AG09309 (cell line): ENCODE measurements at places on chromosomes 12 and 14.
A peak's percentile ranks its signal among the peaks of the same experiment; 100 is the strongest.

GRCh38 chr14:69354383-69355153, 43.5 kb downstream of the ERH start:
- DNase-seq = no peak

GRCh38 chr14:44149597-44149996, 357.5 kb downstream of the FSCB start:
- no peak for DNase-seq

GRCh38 chr12:103632554-103633216, 45.6 kb downstream of the STAB2 start:
- no peak for DNase-seq

DNA sequence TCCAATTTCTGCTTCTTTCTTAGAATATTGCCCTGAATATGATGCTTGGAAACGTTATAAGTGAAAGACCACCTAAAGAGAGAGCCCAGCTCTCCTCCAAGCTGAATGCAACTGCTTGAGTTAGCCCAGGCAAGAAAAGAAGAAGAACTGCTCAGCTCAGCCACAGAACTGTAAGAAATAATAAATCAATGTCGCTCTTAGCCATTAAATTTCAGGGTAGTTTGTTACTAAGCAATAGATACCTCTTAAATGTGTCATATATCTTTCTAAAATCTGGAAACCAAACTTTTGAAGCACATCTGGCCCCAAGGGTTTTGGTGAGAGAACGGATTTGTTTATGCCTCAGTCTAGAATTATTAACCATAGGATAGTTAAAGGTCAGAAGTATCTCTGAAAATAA, 50.4 kb downstream of the SLC6A15 start:
- DNase-seq = peak; percentile 31

- no peak for DNase-seq
These were observed 1.7 kb downstream of the EVL start for GRCh38 chr14:100066962-100067361.

- peak; percentile 10 for DNase-seq
These were observed 120.7 kb downstream of the AACS start for GRCh38 chr12:125185740-125186470.

DNA sequence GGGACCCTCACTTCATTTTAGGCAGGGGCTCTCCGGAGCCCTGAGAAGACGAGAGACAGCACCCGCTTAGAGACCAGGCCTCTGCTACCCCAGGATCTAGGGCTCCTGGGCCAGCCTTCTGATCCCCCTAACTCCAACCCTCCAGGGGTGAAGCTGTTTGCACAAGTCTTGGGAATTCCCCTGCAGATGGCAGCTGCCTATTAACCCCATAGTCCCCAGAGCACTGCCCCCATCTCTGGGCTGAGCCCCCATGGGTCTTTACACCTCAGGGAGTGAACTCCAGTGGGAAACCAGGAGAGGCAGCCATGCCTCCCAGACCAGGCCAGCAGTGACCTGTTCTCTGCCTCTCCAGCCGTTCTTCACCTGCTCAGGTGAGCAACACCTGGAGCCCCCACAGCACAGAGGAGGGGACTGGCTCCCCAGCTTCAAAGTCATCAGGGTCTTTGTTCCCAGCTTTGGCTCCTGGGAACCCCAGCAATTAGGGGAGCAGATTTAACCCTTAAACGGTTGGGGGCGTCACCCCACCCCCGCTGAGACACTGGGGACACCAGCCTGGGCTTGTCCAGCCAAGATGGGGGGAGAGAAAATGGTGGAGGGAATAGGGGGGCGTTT, 2.3 kb downstream of the WNT10B start:
- no peak for DNase-seq

DNA sequence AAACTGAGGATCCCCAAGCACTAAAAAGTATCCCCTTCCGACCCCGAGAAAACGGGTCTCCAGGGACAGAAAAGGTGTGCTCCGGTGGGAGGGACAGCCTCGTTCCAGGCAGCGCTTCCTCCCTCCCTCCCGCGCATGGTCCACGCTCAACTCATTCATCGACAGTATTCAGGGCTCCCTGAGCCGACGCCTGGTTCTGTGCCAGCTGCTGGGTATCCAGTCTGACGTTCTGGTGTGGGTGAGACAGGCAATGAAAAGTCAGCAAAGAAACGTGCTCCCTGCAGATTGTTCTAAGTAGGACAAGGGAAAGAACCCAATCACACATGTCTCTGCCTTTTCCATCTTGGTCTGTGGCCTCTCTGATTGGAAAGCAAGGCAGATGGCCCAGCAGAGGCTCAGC, 19.6 kb upstream of the SMOC1 start:
- DNase-seq = no peak

DNA sequence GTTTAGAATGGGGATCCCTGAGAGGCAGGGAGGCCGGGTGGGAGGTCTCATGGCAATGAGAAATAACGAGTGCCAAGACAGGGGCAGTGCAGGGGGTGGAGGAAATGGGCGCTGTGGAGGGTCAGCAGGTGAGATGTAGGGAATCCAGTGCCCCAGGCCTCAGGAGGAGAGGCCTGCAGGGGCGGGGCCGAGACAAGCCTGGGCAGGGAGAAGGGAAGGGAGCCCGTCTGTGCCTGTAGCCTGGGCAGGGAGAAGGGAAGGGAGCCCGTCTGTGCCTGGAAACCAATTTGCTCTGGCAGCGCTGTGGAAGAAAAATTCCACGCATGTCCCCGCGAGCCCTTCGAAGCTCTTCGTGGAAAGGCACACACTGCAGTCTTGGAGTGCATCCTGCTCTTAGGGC, 10.6 kb upstream of the NCOR2 start:
- no peak for DNase-seq

GRCh38 chr12:685388-685787, 22.1 kb upstream of the NINJ2 start:
- DNase-seq = no peak

- DNase-seq = no peak
These were observed 250.9 kb upstream of the PELI2 start for GRCh38 chr14:55867311-55867710.

- DNase-seq = no peak
These were observed 191.3 kb upstream of the TBX3 start for GRCh38 chr12:114875313-114875712.

GRCh38 chr12:28631831-28632230, 441.6 kb downstream of the CCDC91 start:
- DNase-seq = no peak

DNA sequence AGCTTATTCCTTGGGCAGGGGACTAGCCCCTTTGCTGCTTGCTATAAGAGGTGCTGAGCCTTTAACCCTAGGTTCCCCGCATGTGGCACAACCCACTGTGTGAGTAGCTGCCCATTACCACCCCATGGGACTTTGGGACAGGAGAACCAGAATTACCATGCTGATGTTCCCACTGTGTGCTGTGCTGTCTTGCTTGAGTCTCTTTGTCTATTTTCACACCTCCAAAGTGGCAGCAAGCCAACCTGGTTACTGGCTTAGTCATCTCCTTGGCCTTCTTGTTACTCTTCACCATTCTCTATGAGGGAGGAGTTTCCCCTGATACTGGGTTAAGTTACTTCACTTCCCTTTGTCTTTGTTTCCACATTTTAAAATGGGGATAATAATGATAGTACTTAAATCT, 73.4 kb upstream of the ETV6 start:
- DNase-seq = no peak

GRCh38 chr14:23078692-23079116, 16.2 kb downstream of the ACIN1 start:
- peak; percentile 92 for DNase-seq

- DNase-seq = no peak
These were observed 482.2 kb downstream of the SLC16A7 start for GRCh38 chr12:60078026-60078425.

DNA sequence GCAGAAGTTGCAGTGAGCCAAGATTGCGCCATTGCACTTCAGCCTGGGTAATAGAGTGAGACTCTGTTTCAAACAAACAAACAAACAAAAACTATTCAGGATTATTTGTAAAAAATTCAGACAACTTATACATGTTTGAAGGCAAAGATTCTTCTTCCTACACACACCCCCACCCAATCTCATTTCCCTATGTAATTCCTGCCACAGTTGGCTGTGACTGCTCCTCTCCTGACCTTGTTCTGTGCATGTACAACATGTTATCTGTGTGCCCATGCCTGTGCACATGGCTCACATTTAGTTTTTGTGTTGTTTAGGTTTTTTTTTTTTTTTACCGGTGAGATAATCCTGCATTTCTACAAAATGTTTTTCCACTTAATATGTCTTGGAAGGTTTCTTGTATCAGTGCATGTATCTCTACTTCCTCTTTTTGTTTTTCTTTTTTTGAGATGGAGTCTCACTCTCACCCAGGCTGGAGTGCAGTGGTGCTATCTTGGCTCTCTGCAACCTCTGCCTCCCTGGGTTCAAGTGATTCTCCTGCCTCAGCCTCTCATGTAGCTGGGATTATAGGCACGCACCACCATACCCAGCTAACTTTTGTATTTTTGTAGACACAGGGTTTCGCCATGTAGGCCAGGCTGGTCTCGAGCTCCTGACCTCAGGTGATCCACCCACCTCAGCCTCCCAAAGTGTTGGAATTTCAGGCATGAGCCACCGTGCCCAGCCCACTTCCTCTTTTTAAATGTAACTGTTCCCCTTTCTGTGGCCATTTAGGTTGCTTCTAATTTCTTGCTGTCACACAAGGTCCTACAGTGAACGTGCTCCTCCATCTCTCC, 8.7 kb downstream of the CFAP251 start:
- DNase-seq = no peak

GRCh38 chr14:68766299-68767247, 26.3 kb downstream of the ZFP36L1 start:
- DNase-seq = no peak

- DNase-seq = no peak
These were observed 20.6 kb upstream of the BDKRB1 start for GRCh38 chr14:96235426-96235825.

GRCh38 chr14:57051633-57052032, 217.1 kb downstream of the EXOC5 start:
- DNase-seq = no peak

DNA sequence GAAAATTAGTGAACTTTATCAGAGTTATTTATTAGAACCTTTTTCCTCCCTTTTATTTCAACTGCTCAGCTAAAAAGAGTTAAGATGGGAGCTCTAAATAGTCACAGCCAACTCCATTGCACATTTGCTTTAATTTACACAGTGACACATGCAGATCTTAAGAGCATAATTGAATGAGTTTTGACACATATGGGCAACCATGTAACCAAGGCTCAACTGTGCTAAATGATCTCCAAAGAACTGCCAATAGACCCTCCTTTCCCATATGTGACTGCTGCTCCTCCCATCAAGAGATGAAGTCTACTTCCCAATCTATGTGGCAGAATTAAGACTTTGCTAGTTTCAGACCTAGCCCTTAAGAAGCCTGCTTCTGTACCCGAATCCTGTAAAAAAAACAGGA, 960.0 kb downstream of the BCL11B start:
- no peak for DNase-seq

DNA sequence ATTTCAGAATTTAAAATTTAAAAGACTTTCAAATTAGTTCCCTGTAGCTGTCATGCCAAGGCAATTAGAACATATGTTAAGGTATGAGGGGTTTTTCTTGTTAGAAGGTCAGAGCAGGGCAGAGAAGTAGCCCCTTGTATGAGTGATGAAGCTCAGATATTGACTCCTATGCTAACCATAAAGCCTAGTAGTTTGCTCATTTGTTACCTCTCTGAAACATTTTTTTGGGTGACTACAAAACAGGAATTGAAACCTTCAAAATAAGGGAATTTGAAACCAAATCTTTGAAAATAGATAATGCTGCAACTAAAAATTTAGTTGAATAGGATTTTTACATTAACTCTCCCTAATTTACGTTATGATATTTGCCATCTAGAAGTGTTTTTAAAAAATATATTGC, 333.5 kb downstream of the NAV3 start:
- DNase-seq = no peak

- no peak for DNase-seq
These were observed 1178.8 kb downstream of the VRK1 start for GRCh38 chr14:97975962-97976361.
